ENCODE measurements at places on chromosomes 2 and 18.

DNA sequence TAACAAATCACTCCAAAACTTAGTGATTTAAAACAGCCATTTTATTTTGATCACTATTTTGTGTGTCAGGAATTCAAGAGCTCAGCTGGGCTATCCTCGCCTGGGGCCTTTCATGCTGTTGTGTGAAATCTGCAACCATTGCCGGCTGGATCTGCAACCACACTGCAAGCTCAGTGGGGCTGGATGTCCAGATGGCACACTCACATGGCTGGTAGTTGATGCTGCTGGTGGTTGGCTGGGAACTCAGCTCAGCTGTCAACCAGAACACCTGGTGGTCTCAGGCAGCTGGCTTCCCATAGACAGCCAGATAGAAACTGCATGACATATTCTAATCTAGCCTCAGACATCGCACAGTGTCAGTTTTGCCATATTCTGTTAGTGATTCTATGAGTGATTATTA is 30.6 kb upstream of the AP1S3 start:
- no peak for DNase-seq

DNA sequence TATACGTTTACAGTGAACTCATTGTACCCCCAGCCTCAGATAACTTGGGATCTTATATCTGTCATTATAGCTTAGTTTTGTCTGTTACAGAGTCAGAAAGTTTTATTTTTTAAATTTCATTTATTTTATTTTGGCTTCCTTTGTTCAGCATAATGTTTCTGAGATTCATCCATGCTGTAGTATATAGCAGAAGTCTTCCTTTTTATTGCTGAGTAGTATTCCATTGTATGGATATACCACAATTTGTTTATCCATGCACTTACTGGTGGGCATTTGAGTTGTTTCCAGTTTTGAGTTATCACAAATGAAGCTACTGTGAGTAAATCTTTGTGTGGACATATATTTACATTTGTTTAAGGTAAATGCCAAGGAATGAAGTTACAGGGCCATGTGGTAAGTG is 122.3 kb downstream of the ADCYAP1 start:
- DNase-seq = no peak

GRCh38 chr2:228675091-228675490 is 493.6 kb upstream of the SPHKAP start:
- no peak for DNase-seq

DNA sequence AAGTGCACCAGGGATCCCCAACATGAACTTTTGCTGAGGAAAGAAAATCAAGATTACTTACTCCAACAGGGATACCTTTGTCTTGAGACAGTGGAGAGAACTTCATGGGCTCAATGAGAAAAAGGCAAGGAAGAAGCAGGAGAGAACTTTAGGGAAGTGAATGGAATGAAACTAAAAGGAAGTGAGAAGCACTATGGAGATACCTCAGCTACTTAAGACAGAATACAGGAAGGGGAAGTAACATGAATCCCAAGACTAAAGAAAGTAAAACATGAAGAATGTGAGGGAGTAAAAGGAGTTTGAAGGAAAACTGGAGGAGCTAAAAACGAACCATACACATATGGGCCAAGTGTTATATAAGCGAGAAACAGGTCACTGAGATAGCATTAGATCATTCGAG is 32.4 kb upstream of the ACTR3 start:
- no peak for DNase-seq
